Stimulated activated CD8-positive, alpha-beta memory T cell treated with anti-CD3 and anti-CD28 coated beads, Interleukin-12 subunit alpha, Interleukin-12 subunit beta, amount 100 ng/mL, for 1 hour (primary cell): ENCODE measurements at places on chromosomes 13 and 19.
A peak's percentile ranks its signal among the peaks of the same experiment; 100 is the strongest.

- DNase-seq: no peak
These were observed 56.1 kb downstream of the KL start for GRCh38 chr13:33072282-33072681.

DNA sequence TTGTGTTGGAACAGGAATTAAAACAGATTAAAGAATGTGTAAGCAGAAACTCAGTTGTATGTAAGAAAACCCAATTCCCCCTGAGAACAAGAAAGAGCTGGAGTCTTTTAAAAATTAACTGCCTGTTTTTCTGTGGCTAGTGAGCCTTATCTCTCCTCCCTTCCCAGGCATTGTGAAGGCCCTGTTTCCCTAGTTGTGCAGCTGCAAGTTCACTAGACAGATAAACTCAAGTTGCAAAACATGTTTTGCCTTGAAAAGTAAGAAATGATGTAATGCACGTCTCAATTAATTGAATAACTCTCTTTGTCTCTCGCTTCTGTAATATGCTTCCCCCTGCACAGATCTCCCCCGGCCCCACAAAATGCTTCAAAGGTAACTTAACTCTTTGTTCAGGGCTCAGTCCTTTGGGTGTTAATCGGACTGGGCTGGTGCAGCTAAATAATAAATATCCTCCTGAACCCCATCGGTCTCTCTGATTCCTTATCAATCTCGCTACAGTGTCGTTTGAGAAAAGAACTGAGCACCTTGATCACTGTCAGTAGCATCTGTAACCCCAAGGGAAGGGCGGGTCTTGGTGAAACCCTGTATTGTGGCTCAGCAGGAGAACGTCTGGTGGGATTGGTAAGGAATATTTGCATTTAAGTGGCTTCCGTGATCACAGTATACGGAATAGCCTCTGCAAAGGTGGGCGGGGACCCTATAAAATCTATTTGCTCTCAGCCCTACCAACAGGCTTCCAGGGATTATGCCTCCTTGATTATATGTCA is 1.6 kb upstream of the ZNF556 start:
- DNase-seq: no peak

GRCh38 chr13:109333893-109334651 is 452.3 kb downstream of the IRS2 start:
- DNase-seq: no peak

DNA sequence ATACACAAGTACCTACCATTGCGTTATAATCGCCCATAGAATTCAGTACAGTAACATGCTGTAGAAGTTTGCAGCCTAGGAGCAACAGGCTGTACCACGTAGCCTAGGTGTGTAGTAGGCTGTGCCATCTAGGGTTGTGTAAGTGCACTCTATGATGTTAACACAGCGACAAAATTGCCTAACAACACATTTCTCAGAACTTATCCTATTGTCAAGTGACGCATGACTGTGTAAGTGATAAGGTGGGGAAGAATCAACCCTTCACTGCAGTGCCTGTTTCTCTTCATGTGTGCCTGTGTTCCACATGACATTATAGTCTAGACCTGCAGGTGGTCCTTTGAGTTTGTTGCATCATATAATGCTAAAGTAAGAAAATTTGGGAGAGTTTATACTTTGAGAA is 94.0 kb downstream of the PCDH9 start:
- DNase-seq: no peak

DNA sequence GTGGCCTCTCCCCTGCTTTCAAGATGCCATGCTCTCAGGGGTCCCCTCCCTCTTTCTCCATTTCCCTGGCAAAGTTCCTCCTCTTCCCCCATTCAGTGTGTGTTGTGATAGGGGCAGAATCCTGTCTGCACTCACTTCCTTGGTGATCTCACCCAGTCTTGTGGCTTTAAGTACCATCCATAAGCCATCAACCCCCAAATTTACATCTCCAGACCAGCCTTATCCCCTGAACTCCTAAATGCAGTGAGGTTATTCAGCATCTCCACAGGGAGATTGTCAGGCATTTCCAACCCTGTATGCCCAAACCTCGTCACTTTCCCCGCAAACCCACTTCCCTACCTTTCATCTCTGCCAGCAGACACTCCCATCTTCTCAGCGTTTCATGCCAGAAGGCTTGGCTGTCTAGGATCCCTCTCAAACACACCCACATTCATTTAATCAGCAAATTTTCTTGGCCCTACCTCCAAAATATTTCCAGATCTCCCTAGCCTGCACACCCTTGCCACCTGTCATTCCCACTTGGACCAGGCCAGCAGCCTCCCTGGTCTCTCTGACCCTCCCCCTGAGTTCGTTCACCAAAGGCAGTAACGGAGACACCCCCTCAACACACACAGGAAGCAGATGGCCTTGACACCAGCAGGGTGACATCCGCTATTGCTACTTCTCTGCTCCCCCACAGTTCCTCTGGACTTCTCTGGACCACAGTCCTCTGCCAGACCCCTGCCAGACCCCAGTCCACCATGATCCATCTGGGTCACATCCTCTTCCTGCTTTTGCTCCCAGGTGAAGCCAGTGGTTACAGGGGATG is at the start of gene HCST:
HCST (plus strand) TSS at position 676 of the 808 bp plus-strand sequence; CDS start at position 741, 65 bp downstream.
- no peak for DNase-seq

DNA sequence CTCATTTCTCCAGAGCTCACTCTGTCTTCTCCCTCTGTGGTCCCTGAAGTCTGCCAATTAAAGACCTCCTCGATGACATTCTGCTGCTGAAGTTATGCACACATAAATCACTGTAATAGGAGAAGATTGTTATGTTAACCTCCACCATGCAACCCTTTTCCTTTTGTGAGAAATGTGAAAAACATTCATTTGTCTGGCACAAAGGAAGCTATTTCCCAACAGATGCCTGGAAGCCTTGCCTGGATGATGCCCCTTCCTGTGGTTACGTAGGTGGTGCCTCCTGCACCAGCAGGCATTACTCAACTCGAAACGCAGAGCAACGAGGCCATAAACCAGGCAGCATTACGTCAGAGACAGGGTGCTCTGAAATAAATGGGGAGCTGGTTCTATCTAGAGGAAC is 327.4 kb upstream of the ZNF507 start:
- DNase-seq: no peak

GRCh38 chr19:52898101-52898500 is 666 bp upstream of the ZNF320 start:
- no peak for DNase-seq

DNA sequence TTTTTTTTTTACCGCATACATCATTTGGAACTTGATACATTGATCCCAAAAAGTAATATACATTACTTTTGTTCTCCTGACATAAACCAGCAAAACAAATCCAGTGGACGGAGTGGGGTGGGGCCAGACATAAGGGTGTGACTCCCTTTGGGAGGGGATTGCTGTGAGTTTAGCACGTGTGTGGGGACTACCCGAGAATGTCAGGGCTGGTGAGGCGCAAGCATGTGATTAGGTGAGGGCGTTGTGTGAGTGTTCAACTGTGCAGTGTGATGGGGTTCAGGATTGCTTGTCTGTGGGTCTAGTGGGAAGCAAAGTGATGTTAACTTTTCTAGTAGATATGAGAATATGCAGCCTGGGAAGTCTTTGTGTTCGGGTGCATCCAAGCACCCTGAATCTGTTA is 468.0 kb downstream of the TSHZ3 start:
- DNase-seq: no peak

DNA sequence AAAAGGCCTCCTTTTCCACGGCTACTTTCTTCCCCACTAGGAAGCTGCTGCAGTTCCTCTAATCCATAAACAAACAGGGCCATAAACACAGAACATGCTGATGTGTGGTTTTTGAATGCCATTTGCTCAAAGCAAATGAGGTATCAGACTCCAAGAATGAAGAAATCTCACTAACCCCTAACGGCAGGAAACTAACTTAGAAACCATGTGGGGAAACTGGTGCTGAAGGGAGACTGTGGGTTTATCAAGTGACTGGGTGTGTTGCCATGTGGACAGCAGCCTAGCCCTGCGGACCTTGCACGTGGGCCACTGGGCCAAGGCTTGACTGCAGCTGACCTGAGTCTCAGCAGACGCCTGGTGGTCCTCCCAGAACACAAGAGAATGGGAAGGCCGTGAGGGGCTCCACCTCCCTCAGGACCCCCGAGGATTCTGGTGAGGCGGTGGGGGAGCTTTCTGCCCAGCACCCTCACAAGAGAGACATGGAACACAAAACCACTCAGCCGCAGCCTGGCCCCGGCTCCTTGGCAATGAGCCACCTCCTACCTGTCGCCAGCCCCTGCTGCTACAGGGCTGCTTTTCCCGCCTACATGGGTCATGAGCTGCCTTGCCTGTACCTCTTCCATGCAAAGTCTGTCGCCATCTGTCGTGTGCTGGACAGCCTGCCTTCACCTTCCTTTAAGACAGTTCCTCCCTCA is 10.6 kb downstream of the SLC15A1 start:
- DNase-seq: no peak

- peak; percentile 68 for DNase-seq
These were observed 2.2 kb upstream of the CEACAM6 start for GRCh38 chr19:41753159-41753558.

GRCh38 chr13:26012995-26013394 is 38.8 kb downstream of the SHISA2 start:
- no peak for DNase-seq

DNA sequence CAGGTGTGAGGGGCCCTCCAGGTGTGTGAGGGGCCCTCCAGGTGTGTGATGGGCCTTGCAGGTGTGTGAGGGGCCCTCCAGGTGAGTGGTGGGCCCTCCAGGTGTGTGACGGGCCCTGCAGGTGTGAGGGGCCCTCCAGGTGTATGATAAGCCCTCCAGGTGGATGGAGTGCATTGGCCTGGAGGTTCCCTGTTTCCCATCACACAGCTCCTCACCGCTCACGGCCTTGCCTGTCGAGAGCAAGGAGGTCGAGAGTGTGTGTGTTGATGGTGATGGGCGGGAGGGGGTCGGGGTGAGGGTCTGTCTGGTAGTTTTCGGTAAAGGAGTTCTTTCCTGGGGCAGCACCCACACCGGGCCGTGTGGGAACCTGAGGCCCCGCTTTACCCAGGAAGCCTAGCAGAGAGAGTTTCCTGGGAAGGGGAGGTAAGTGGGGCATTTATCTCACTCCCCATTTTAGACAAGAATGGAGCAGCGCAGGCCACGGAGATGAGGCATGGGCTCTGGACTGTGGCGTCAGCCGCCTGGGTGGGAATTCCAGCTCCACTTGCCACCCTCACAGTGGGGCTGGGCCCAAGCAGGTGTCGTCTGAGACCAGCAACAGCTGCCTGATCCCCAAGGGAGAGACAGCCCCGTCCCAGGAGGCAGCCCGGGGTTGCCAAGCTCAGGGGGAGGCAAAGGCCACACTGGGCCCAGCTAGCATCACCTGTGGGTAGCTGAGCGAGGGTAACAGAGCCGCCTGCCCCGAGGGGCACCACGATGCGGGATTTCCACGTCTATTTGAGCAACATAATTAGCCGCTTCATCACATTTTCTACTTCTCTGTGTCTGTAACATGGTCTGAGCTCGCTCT is 10.9 kb upstream of the GAS6 start:
- no peak for DNase-seq

- DNase-seq: no peak
These were observed 2.5 kb downstream of the TEX29 start for GRCh38 chr13:111322916-111323331.

DNA sequence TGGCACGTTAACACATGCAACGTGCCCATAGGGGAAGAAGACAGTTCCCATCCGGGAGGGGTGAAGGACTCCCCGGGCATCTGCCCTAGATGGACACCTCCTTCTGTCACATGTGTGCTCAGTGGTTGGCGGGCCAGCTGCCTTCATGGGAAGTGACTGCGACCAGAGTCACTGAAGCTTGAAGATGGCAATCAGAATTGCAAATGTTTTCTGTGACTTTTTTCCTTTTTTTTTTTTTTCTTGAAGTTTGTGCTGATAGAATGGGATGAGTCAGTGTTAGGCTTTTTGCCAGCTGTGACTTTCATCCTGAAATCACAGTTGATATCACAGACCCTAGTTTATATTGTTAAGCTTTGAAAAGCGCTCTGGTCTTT is 109.2 kb upstream of the MCF2L start:
- DNase-seq: no peak

DNA sequence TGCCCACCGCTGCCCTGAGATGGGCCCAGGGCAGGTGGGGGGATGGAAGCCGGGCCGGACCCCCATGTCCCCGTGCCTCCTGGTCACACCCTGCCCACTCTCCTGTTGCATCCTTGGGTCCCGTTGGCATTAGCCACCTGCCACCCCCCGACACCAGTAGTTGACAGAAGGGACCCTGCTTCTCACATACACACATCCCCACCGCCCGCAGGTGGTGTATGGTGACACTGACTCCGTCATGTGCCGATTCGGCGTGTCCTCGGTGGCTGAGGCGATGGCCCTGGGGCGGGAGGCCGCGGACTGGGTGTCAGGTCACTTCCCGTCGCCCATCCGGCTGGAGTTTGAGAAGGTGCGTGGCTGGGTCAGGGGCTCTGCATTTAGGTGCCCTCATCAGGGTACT is 5.2 kb upstream of the SPIB start:
- no peak for DNase-seq

GRCh38 chr13:113862191-113862930 is 1.5 kb downstream of the GAS6 start:
- DNase-seq: no peak

DNA sequence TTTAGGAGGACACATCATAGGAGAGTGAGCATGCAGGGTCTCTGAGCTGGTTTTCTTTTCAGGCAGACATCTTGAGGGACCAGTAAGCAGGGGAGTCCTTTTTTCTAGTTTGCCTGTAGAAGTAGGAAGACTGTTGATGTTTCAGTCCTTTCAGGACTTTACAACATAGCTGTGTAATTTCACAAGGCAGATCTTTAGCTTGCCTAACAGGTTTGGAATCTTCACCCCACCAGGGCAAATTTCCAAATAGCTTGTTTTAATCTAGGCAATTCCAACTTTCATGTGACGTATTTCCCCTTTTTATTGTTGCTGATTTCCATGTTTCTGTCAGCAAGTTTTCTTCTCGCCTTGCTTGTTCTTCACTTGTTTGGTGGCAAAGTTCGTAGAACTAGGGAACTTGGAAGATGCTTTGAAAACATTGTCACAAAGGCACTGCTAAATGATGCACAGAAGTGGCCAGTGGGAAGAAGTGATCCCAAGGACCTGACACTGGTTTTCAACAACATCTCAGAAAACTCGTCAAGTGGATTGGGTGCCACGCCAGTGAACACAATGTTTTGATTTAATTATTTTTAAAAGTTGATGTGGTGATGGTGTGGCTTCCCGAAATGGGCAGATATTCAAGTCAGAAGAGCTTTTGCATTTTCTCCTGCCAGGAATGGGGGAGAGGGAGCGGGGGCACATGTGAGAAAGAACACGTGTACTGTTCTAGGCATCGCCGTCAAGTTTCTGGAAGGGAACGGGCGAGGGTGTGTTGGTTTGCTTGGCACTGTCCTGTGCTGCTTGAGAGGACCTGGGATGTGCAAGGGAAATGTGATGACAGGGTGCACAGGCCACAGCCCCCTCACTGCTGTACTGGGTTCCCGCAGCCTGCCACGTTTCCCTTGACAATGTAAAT is 418.6 kb downstream of the OXGR1 start:
- no peak for DNase-seq

- no peak for DNase-seq
These were observed 701 bp upstream of the HIF3A start for GRCh38 chr19:46296202-46296480.

- DNase-seq: peak; percentile 47
These were observed 399 bp upstream of the SPTBN4 start for GRCh38 chr19:40466219-40466984.
